Non-pigmented ciliary epithelial cell (primary cell): ENCODE measurements at places on chromosomes 1 and 21.

DNA sequence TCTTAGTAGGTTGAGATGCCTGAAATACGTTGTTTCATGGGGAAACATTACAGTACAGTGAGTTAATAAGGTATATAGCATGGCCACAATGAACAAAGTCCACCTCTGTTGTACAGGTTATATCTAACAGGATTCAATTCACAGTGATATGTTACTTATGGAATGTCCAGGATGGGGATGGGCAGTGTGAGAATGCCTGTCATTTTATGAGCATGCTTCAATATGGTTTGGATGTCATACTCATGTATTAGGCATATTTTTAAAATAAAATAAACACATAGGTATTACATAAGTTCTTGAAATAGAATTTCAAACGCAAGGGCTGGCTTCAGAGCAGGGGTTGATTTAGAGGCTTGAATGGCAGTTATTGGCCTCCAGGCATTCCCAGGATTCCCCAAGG, 6.1 kb upstream of the PHLDA3 start:
- DNase-seq, result no peak

DNA sequence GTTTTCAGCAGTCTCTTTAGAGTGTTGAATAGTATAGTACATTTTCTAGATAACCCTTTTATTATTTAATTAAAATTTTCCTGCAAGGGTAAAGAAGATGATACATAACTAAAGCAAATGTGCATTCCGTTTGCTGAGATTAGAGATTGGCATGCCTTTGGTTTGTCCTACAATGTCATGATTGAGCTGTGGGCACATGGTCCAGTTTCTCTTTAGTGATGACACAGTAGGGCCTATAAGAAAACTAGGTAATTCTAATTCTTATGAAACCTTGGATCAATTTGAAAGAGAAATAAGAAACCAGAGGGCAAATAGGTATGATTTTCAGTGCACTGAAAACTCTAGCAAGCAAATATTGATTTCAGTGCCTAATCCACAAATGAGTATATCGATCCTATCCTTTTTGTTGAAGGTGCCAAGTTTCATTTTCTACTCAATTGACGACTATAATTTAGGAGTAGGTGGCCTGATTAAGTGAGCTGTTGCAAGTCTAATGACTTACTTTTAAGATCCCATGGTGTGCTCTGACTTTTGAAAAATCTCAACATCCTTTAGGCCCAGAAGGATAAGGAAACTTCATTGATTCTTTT, 128.0 kb upstream of the KCNK1 start:
- no peak for DNase-seq

DNA sequence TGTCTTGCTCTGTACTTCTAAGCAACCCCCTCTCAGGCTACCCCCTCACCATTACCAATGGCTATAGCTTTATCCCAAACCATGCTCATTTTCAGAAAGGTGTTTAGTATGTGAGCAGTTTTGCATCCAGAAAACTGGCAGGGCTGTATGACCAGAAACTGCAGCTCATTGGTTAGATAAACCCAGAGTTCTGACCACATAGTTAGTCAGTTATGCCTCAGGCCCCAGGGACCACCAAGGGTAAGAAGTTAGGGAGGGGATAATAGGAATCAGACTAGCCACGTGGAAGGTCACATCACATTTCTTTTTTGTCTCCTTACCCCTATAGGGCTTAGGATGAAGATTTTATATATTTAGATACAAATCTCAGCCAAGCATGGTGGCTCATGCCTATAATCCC, 1.2 kb downstream of the ITGA10 start:
- no peak for DNase-seq

GRCh38 chr1:202689493-202690342, 20.5 kb downstream of the SYT2 start:
- no peak for DNase-seq

- no peak for DNase-seq
Observed at GRCh38 chr1:14666373-14666772, 67.9 kb downstream of the KAZN start.

- DNase-seq, result no peak
Observed at GRCh38 chr1:164588516-164589341, 29.7 kb downstream of the PBX1 start.

GRCh38 chr1:37931102-37931360, 15.8 kb downstream of the INPP5B start:
- DNase-seq, result no peak

DNA sequence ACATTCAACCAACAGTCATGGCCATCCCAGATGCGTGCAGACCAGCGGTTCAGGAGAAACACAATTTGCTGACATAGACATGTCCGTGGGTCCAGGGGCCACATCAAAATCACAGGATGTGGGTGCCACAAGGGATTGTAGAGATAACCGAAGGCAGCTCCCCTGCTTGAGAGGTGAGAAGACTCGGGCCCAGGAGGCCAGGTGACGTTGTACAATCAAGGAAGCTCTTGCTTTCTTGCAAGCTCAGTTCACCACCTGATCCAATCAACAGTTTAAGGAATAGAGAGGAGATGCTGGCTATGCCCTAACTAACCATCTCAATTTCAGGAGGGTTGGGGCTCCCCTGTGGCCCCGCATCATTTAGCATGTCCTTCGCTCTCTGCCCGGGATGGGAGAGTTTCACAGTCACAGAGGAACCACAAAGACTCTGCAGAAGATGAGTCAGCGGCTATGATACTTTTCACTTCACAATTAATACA, 19.5 kb downstream of the UBASH3A start:
- no peak for DNase-seq

DNA sequence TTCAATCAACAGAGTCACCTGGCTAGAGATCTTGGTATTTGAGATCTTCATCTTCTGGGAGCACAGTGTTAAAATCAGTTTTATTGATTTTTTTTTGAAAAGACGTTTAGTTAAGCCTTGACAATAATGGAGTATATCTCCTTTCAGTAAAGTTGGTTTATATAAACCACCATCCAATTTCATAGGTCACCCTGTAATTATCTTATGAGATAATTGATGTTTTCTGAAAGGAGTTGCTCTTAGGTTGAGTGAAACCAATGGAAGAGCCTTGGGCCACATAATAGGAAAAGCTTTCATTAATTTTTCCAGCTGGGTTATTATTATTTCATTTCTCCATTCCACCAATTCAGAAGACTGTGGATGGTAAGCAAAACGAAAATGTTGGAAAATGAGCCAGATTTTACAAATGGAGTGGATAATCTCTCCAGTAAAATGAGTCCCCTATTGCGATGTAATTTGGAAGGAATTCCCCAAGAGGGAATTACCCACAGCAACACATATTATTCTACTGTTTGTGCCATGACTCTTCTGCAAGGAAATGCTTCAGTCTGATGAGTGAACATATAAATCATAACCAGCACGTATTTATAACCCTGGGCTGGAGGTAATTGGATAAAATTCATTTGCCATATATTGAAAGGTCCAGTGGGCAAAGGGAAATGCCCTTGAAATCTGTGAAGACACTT, 46.2 kb upstream of the TINAGL1 start:
- DNase-seq, result no peak

DNA sequence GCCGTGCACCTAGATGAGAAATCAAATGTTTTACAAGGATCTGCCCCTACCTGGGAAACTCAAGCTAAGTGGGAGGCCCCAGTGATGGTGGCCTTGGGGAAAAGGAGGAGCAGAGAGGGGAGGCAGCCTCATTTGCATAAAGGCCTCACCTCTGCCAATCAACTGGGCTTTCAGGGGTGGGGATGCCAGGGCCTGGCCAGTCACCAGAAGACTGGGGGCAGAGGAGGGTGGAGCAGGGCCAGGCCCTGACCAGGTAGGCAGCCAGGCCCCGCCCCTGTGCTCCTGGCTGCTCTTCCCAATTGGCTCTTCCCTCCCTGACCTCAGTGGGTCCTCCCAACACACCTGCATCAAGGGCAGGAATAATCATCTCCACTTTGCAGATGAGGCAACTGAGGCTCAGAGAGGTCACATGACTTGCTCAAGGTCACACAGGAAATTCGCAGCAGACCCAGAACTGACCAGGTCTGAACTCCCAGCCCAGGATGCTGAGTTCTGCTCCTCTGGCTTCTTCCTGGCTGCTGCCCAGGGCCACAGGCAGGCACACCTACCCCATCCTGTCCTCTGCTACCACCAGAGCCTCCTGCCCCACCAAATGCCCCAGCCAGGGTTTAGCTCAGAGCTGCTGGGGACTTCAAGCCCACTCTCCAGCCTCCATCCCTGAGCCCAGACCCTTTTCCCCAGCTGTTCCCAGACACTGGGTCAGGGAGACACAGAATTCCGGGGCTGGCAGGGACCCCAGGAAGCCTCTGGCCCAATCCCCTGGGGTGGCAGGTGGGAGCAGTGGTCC, 677.9 kb downstream of the MATN1 start:
- DNase-seq, result no peak

- no peak for DNase-seq
Observed at GRCh38 chr1:12157366-12158231, 9.2 kb upstream of the TNFRSF1B start.
